Fibroblast of lung (primary cell): ENCODE measurements at places on chromosomes 3 and 15. TPM values are rescaled to one million over a fixed set of nuclear protein-coding genes. Genes with fewer than 3 reads are reported as not detected.
A peak's percentile ranks its signal among the peaks of the same experiment; 100 is the strongest.

- no peak for DNase-seq
These were observed 291.6 kb upstream of the TGFBR2 start for GRCh38 chr3:30314757-30315325.

DNA sequence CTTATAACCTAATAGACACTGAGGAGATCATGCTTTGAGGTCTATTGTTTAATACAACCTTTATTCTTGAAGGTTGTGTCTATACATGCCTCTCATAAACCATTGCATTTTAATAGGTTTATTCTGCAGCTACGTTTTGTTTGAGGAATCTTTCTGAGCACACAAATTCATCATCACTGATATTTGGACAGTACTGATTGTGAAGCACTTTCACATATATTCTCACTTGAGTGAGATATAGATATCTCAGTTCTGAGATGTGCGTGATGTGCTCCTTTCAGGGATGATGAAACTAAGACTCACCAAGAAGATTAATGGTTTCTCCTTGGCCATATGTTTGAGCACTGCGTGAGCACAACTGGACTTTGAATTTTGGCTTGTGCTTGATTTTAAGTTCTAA is 374.4 kb downstream of the LPP start:
- DNase-seq, result peak; percentile 50

GRCh38 chr3:73855813-73856212 is 231.1 kb upstream of the PDZRN3 start:
- DNase-seq, result no peak

DNA sequence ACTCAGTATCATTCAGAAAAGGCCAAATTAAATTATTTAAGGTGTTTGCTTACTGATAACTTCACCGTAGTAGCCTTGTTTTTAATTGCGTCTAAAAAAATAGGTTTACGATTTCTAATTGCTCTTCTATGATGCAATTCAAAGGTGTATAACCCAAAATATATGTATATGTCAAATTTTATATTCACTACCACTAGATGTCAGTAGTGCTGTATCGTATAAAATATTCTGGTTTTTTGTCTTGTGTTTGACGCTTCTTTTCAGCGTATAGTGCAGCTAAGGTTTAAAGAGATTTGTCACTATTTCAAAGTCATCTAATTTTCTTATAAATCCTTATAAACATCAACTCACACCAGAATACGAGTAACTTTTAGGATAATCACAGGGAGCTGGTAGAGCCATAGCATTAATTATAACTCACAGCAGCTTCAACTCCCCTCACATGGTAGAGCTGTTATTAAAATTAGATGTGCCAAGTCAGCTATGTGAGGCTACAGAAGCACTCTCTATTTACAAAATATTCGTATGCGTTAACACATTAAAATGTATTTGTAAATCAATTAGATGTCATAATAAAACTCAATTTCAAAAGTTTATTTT is 3.5 kb downstream of the PFN2 start:
- peak; percentile 77 for DNase-seq

DNA sequence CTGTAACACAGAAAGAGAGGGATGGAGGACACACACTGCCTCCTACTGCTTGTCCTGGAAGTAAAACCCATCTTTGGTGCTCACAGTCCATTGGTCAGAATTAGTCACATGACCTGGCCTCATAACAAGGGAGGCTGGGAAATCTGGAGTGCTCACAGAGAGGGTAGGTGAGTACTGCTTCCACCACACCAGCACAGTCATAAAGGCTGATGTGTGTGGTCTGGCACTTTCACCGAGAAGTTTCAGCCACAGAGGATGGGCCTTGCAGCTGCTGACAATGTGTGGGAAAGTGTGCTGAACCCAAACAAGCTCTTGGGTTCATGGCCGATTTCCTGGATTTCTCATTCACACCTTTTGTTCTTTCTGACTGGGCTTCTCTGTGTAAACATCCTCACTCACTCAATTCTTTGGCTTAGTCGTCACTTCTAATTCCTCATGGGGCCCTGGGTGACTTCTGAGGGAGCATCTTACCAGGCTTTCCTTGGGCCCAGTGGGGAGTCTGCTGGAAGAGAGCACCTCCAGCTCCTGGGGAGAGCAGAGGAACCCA is 100.7 kb downstream of the ASB7 start:
- DNase-seq, result peak; percentile 81

DNA sequence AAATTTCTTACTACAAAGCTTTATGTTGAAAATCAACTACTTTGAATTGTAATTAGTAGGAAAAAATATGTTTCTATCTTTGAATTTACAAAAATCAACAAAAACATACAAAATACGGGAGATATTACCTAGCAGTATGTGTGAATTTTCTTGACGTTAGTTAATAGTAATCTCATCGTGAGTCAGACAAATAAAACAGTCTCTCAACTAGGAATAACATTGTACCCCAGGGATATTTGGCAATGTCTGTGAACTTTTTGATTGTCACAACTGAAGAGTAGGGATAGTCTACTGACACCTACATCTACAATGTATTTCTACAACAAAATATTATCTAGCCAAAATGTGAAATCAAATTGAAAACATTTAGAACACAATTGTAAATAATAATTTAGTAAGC is 250.3 kb downstream of the POLQ start:
- DNase-seq, result no peak

Gene GOLGA6L10
- total RNA-seq, result 0.26 and 0.99 TPM in 2 replicates

DNA sequence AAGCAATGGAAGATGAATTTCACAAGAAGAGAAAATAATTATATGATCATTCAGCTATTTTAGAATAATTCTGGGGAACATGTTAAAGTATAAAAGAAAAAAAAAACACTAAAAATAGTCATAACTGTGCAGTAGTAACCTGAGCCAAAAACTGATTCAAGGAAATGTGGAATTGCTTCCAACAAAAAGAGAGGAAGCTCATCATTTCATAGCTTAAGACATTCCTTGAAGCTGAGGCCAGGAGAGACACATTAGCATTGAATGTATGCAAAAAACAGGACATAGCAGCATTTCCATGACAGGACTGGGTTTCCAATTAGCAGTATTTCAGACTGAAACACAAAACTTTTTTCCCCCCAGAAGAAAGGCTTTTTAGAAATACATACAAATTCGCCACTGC is 27.7 kb upstream of the LRRN1 start:
- DNase-seq, result no peak
